ENCODE measurements at places on chromosomes 16 and 17.

- DNase-seq, result no peak
Observed at GRCh38 chr16:54444851-54445458, 158.4 kb upstream of the IRX3 start.

DNA sequence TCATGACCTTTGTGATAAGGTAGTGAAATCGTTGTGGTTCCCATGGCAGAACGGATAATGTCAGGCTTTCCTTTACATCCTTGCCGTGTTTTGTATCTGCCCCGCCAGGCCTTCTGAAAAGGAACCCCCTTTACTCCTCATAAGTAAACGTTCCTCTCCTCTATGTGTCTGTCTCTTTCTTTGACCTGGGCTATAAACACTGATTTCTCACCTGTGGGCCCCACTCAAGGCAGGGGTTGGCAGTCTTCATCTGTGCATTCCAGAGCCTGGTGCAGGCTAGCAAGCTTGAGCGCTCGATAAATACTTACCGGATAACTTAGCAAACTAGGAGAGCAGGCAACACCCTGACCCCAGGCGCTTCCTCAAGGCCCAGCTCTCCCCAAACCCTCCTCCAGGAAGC is 7.3 kb upstream of the HAP1 start:
- no peak for DNase-seq

DNA sequence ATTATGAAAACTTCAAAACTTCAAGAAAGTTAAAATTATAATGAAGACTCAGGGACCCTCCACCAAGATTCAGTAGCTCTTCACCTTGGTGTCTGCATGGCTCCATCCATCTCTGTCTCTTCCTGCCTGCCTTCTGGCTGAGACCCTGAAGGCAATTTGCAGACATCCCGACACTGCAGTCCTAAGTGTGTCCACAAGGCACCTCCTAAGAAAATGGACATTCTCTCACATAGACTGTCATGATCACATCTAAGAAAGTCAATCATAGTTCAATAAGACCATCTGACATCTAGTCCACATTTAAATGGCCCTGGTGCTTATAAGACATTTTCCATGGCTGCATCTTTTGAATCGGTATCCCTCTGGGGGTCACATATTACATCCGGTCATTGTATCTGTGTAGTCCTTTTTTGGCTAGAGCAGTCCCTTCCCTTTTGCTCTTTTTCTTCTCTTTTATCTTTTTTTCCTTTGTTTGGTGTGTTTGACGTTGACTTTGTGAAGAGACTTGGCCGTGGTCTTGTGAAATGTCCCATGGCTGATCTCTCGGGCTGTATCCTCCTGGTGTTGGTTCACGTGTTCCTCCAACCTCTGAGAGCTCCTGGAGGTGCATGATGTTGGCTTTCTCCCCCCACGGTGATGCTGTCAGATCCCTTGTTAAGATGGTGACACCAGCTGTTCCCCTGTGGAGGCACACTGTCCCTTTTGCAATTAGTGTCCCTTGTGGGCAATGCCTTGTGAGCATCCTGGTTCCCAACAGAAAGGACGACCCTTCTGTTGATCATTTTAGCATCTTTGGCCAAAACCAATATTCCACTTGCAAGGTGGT is 5.0 kb upstream of the TNFRSF13B start:
- no peak for DNase-seq

DNA sequence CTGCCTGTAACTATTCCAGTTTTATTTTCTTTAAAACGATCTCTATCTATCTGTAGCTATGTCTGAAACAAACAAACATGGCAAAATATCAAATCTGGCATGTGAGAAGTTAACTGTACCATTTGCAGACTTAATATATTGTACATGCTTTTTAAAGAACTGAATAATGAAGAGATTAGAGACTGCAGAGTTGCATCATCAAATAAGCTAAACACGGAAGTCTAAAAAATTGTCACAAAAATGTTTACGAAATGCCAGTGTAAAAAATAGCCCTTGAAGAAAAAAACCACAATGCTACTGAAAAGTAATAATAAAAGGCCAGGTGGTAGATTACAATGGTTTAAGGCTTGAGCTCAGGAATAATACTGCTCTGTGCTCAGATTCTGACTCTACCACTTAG is 43.1 kb downstream of the HS3ST3A1 start:
- no peak for DNase-seq

- no peak for DNase-seq
Observed at GRCh38 chr17:61205401-61205800, 194.2 kb upstream of the TBX2 start.

DNA sequence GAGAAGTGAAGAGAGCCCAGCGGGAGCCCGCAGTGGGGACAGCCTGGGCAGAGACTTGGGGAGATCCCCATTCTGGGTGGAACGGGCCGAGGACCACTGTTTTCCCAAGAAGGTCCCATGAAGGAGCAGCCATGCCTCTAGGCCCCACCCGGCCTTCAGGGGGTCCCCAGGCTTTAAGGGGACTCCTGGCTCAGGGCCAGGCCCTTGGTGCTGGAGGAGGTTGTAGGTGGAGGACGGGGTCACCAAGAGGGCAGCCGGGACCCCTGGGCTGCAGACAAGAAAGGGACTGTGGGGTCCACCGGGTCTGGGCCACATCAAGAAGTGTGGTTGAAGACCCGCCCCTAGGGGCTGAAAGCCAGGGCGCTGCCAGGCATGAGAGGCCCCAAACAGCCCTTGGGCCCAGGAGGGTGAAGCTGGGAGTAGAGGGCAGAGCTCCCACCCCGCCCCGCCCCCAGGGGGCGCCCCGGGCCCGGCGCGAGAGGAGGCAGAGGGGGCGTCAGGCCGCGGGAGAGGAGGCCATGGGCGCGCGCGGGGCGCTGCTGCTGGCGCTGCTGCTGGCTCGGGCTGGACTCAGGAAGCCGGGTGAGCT is at the start of gene PRSS21:
Gene PRSS21, plus strand, starts transcription at position 487 of the 589 bp plus-strand sequence. Its CDS starts 32 bp downstream, at position 519.
- DNase-seq, result no peak

GRCh38 chr16:85566561-85567100 is 46.5 kb upstream of the GSE1 start:
- DNase-seq, result no peak
